Smooth muscle cell of the umbilical artery (primary cell): ENCODE measurements at places on chromosomes 4 and X. TPM values are rescaled to one million over a fixed set of nuclear protein-coding genes. Genes with fewer than 3 reads are reported as not detected.

Gene HTR2C
- not detected in 2 replicates for total RNA-seq

Gene AR
- total RNA-seq, result 0.89 and 2.1 TPM in 2 replicates

Gene SPP1
- total RNA-seq, result 3.3 and 6.9 TPM in 2 replicates

Gene BEX5
- total RNA-seq, result not detected in 2 replicates

Gene IL3RA
- not detected in 2 replicates for total RNA-seq

Gene PRIMPOL
- total RNA-seq, result 15.1 and 15.7 TPM in 2 replicates

Gene C4orf51
- total RNA-seq, result not detected in 2 replicates

Gene TACR3
- total RNA-seq, result not detected in 2 replicates

Gene TRPC3
- 0.30 and 1.5 TPM in 2 replicates for total RNA-seq

Gene KLB
- total RNA-seq, result not detected in 2 replicates

Gene HSD17B10
- 51.4 and 52.6 TPM in 2 replicates for total RNA-seq

Gene CCNG2
- total RNA-seq, result 33.8 and 57.0 TPM in 2 replicates

Gene THOC2
- 80.8 and 106 TPM in 2 replicates for total RNA-seq

Gene C4orf50
- total RNA-seq, result not detected in 2 replicates

Gene UCP1
- total RNA-seq, result not detected in 2 replicates

Gene XAGE2
- not detected in 2 replicates for total RNA-seq

Gene BEX4
- total RNA-seq, result 11.9 and 24.1 TPM in 2 replicates

Gene MAGEA9B
- total RNA-seq, result not detected in 2 replicates

Gene LDOC1
- total RNA-seq, result 3.9 and 8.4 TPM in 2 replicates

Gene EMCN
- not detected in 2 replicates for total RNA-seq

Gene PCDH10
- 73.0 and 99.5 TPM in 2 replicates for total RNA-seq

Gene HSFX2
- not detected in 2 replicates for total RNA-seq

Gene BMPR1B
- 0.30 and 0.74 TPM in 2 replicates for total RNA-seq

Gene SLC4A4
- 22.0 and 23.0 TPM in 2 replicates for total RNA-seq
